Smooth muscle cell of the brain vasculature (primary cell): ENCODE measurements at places on chromosomes 5 and 9.

DNA sequence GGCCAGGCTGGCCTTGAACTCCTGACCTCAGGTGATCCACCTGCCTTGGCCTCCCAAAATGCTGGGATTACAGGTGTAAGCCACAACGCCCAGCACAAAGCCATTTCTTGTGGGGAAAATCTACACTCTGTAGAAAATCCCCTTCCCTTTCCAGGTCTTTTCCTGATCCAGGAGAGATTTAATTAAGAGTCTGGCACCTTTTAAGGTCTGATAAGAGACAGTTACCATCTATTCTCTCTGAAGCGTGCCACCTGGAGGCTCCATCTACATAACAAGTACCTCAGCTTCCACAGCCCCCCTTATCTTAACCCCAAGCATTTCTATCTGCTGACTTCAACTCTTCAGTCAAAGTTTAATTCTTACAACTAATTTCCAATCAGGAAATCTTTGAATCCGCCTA, 71.4 kb upstream of the CDK20 start:
- DNase-seq, result no peak

DNA sequence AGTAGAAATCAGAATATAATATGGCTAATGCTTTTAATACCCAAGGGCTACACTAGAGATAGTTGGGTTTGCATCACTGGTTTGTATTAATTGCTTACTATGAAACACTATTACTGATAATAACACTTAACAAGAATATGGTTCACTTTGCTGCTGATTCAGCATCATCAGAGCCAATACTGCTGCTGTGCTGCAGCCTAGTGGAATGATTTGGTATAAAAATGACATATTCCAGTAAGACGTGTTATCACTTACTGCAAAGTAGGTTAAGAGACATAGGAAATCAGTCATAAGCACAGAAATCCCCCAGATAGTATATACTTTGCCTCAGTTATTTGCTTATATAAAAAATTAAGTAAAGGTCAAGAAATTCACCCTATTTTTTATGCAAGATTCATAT, 2.8 kb downstream of the CDH10 start:
- DNase-seq, result no peak

- DNase-seq, result no peak
These were observed 11.0 kb downstream of the RPP25L start for GRCh38 chr9:34600908-34601307.

GRCh38 chr9:109969573-109970237, 189.7 kb downstream of the PALM2AKAP2 start:
- no peak for DNase-seq

DNA sequence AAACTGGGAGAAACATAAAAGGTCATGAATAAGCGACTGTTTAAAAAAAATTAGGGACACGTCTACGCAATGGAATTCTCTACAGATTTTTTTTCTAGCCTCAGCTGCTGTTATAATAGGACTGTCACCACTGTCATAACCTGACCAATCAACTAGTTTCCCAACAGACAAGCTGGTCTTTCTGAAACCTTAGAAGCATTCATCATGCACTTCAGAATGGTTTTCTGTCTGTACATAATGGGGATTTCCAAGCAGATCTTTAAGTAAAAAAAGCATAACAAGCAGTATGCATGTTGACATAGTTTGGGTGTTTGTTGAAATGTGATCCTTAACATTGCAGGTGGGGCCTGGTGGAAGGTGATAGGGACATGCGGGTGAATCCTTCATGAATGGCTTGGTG, 58.3 kb upstream of the SEMA6A start:
- DNase-seq, result no peak

- DNase-seq, result no peak
These were observed 426.6 kb downstream of the ARHGEF28 start for GRCh38 chr5:74052441-74053221.

DNA sequence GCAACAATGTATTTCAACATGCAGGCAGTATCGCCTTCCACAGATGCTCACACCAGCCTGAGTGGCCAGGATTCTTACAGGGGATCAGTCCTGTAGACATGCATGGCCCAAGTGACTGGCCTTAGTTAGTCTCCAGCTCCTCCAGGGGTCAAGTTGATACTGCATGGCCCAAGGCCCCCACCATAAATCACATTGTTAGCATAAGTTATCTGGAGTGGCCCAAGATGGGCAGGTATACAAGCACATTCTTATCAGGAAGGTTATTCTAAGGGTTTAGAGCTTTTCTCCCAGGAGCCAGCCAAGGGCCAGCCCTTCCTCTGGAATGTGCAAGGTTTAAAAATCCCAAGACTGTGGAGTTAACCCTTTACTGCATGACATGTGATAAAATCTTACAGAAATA, 230.9 kb upstream of the NFIL3 start:
- DNase-seq, result no peak

GRCh38 chr9:122132539-122132938, 27.0 kb downstream of the NDUFA8 start:
- no peak for DNase-seq

DNA sequence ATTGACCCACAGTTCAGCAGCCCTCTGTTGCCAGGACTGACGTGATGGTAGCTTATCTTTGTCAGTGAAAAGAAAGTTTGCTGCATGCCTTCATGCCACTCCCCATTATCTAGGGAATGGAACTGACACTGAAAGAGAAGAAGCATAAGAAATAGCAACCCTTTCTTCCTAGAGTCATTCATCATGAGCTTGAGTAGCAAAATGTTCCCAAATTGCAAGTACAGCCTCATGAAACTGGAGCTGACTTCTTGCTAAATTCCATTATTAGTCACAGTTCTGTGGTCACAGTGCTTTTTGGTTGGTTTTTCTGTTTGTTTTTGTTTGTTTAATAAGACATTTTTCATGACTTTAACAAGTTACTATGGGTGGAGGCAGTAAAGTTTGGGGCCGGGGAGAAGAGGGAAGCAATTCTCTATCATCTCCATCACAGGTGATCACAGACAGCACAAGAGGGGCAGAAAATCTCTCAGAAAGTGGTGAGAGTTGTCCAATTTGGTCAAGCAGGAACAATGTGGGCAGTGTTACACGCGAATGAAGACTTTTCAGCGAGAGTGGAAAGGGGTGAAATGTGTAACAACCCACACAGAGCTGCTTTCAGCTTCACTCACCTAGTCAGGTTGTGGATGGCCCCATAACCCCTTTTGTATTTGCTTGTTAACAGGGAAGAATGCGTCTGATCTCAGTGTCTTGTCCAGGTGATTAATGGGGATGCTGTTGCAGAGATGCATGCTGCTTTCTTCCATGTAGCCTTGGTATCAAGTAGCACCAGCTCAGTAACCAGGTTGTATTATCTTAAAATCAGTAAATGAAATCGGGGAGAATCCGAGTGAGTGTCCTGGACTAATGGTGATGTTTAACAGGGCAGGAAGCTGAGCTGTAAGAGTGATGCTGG, 440.4 kb downstream of the DMRT2 start:
- DNase-seq, result no peak

GRCh38 chr9:93329629-93330280, 121.7 kb upstream of the FAM120A start:
- no peak for DNase-seq

DNA sequence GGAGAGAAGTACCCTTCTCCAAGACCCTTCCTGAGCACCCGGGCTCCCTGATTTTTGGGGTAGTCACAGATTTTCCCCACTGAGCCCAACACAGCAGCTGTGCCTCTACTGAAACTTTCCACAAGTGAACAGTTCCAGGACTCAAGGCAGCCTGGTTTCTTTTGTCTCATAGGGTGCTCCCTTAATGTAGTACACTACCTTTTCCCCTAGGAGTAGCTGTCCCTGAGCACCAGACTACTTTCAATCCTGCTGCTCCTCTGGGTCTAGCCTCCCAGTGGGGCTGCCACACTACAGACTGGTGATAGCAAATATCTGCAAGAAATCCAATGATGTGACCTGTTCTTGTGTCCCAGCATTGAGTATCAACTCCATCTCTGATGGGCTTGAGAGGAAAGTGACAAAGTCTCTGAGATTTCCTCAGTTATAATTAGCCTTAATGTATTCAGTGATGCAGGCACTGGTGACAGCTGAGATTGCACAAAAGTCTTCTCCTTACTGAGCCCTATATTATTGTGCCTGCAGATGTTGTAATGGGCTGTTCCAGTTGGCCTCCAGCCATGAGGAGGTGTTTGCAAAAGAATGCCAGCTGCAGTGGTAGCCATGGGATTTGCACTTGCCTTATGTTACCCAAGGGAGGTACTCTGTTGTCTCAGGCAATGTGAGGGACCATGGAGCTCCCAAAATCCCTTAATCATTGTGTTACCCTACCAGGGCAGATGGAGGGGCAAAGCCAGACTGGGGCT, 1802.5 kb downstream of the EFNA5 start:
- no peak for DNase-seq

- no peak for DNase-seq
These were observed 11.5 kb upstream of the BOD1 start for GRCh38 chr5:173627860-173628392.
